ENCODE measurements at places on chromosomes 7 and 10.

- no peak for DNase-seq
These were observed 8.0 kb upstream of the PWWP2B start for GRCh38 chr10:132388891-132389432.

DNA sequence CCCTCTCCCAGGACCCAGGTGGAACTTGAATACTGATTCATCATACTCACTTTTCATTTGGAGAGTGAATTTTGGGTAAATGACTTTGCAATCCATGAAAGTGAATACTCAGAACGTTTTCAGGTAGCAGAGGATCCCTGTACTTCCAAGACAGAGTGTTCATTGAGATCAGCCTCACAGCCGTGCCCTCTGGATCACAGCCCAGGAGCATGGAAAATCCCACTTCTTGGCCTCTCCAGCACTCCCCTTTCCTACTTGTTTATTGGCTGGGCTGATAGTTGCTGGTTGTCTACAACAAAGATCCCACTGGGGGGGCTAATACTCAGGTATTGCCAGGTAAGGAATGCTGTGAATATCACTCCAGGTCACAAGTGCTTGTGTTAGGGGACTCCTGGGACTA, 5.9 kb downstream of the GCK start:
- peak; percentile 14 for DNase-seq

- no peak for DNase-seq
These were observed 110.8 kb upstream of the PTN start for GRCh38 chr7:137454246-137454724.

- DNase-seq: no peak
These were observed 288.2 kb downstream of the POU6F2 start for GRCh38 chr7:39265641-39266591.
